ENCODE measurements at places on chromosomes 16 and 17.

DNA sequence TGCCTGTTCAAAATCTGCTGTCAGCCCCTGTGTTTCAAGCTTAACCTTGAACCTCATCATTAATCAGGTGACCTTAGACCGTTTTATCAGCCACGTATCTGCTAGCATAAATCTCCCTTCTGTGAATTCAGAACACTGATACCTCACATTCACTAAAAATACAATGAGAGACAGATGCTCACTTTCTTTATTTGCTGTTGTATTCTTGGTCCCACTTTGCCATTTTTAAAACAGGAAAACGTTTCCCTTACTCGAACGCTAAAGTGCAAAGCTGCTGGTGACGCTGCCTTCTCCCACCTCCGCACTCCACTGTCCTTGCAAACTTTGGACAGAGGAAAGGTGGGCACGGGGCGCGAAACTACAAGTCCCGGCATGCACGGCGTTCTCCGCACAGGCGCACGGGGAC, 220 bp upstream of the ARHGAP44 start:
- no peak for DNase-seq

- no peak for DNase-seq
Measured at GRCh38 chr17:8056976-8057625, 18.2 kb downstream of the ALOX15B start.

- DNase-seq: no peak
Measured at GRCh38 chr17:75894049-75894733, 2.6 kb downstream of the TRIM65 start.

GRCh38 chr16:84898447-84898846, 78.7 kb downstream of the CRISPLD2 start:
- no peak for DNase-seq
